ENCODE measurements at places on chromosomes 6 and 20.

DNA sequence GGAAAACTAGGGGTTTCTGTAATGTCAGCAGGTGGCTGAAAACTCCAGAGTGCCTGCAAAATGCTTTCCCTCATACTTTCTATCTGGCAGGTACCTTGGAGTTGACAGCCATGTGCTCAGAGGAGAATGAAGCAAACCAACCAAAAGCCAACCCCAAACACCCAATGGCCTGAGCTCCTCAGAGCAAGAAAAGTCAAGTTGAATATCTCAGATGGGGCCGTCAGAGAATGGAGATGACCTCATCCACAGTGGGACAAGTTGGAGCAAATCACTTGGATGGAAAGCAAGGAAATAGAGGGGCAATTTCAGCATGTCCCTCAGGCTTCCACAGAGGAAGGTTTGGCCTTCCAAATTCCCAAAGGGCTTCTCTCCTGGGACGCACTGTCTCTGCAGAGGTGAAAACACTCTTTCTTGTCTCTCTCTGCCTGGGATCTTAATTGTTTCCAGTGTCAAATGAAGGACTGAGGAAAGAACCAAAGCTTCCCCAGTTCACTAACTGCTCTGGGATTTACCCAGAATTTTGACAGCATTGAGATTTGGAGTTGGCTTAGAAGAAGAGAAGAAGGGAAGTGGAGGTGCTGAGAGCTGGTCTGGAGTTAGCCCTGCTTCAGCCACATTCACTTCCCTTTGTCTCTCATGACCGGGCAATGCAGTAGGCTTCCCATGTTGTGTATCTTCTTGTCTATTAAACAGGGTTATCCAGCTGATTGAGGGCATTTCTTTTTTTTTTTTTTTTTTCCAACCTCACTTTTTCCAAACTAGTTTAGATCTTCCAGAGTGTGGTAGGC, 42.2 kb downstream of the PRND start:
- DNase-seq, result no peak

GRCh38 chr20:19466206-19466928, 253.9 kb downstream of the SLC24A3 start:
- DNase-seq, result no peak

DNA sequence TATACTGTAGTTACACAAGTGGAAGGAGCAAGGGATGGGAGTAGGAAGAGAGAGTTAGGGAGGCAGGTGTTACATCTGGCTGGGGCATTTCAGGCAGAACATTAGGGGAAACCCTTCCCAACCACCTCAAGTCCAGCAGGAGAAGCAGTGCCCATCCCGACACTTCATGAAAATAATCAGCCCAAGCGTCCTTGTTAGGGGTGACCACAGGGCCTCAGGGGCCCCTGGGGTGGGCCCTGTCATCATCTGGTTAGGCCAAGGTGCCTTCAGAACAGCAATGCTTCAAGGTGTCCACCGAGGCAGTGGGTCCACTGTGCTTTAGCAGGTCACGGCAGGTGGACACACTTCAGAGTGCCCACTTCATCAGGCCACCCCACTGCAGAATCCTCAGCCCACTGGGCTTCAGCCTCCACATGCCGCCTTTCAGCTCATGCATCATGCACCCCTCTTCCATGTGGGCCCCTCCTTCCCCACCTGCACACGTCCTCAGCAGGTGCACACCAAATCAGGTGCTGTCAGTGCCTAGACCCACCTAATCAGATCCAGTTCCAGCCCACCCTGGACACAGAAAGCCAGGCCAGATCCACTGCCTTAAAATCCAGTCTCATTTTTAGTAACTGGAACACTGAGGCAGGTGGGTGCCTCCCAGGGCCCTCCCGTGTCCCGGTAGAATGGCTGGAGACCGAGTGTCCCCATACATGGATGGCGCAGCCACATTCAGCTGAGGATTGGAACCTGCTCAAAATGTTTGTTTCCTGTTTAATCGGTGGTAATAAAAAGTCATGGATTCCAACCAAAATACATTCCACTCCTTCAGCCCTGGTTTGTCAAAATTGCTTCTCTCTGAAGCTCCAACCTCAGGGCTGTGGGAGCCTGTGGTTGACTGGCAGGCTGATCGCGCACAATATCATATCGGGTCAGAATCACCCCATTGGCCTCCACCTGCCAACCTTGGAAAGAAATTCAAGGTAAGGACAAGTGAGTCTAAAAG, 99.5 kb downstream of the ANKRD60 start:
- no peak for DNase-seq

- no peak for DNase-seq
Observed at GRCh38 chr6:3229566-3230178, 2.2 kb upstream of the TUBB2B start.

GRCh38 chr6:37056439-37057127, 51.1 kb downstream of the FGD2 start:
- no peak for DNase-seq

DNA sequence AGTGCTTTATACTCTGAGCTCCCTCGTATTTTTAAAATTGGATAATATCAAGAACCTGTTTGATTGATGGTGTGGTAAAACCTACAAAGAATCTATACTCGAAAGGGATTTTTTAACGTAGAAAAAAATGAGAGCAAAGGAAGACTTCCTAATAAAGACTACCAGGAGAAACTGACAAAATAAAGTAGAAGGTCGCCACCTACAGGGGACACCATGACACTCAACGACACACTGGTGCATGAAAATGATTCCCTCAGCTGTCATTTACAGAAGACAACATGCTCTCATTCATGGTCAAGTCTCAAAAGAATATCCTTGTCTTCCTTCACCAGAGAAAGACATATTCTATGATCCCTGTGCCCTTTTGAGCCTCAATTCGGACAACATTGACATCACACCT, 10.1 kb upstream of the NHSL1 start:
- no peak for DNase-seq

DNA sequence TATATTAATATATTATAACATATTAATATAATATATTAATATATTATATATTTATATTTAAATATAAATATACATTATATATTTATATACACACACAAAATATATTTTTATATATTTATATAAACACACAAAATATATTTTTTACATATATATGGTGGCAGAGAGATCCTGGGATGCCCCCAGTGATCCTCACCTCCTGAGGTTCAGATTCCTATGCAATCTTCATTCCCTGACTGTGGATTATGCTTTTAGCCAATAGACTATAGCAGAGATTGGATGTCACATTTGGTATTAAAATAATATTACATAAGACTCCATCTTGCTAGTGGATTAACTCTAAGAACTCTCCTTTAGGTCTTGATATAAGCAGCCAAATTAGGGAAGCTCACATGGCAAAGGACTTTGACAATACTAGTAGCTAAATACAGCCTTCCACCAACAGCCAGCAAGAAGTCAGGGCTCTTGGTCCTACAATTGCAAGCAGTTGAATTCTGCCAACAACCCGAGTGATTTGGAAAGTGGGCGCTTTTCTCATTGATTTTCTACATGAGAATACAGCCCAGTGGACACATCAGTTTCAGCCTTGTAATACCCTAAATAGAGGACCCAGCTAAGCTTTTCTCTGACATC, 681.0 kb downstream of the C6orf118 start:
- no peak for DNase-seq

- no peak for DNase-seq
Observed at GRCh38 chr6:110048221-110048875, 70.2 kb downstream of the GPR6 start.

- DNase-seq, result no peak
Observed at GRCh38 chr20:39568109-39568508, 606.0 kb downstream of the DHX35 start.

GRCh38 chr6:158803733-158804143, 15.4 kb downstream of the EZR start:
- no peak for DNase-seq

DNA sequence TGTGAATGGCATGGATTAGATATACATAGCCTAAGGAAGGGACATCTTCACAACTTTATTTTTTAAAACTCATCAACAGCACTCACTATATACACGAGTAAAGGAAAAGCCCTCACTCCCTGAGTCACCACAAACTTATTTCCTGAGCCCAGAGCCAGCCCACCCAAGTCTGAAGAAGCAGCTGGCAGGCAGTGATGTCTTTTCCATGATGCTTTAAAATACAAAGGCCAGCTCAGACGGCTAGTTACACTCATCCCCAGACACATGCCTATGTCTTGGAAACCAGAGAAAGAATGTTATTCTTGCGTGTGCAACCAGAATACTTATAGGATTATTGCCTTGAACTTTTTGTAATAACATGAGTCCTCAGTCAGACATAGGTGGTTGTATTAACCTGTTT, 114.4 kb downstream of the ADGRG6 start:
- DNase-seq, result no peak

DNA sequence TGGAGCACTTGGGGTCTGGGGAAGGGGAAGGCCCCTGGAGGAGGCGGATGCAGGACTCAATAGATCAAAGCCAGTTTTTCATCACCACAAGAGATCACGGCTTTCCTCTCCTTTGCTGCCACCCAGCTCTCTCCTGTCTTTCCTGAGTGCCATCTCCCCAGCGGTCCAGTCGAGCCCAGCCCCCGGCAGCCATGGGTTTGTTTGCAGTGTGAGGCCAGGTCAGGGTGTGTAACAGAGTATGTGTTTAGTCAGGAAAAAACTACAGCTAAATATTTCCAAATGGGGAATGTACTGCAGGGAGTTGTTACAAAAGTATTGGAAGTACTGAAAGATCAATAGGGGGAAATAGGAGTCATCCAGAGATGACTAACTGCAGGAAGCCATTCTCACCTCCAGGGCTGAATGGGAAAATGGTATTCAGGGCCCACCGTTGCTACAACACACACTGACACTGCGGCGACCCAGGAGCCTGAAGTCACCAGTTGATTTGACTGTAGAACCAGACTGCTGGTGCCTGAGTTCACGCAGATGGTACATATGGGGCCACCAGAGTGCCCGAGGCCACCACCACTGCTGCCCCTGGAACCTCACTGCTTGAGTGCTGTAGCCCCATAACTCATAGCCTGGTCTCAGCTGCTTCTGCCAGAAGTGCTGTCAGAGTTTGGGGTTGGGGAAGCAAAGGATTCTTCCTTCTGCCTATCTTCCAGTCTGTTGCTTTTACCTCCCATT, 23.6 kb upstream of the FANCE start:
- no peak for DNase-seq

- DNase-seq, result no peak
Observed at GRCh38 chr6:142648036-142648451, 296.9 kb downstream of the HIVEP2 start.

- DNase-seq, result no peak
Observed at GRCh38 chr20:36336204-36336603, 30.1 kb downstream of the DLGAP4 start.

DNA sequence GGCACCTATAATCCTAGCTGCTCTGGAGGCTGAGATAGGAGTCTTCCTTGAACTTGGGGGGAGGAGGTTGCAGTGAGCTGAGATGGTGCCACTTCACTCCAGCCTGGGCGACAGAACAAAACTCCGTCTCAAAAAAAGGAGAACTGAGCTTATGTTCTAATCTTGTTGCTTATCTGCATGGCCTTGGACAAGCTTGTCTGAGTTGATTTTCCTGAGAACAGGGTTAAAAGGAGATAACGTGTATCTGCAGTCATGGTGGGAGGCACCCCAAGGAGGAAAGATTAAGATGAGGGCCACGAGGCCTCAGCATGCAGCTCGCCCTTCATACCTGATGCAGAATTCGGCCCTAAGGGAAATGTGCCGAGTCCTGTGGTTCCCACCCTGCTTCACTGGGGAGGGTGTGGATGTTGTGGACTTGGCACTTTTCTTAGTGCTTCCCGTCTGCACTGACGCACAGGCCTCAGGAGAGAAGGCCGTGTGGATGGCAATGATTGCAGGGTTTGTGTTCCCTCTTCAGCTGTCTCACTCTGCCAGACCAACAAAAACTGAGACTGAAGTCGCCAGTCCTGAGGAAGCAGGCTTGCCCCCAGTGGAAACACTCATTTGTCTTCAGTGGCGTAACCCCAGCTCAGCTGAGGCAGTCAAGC, 56.3 kb downstream of the EZR start:
- DNase-seq, result no peak

DNA sequence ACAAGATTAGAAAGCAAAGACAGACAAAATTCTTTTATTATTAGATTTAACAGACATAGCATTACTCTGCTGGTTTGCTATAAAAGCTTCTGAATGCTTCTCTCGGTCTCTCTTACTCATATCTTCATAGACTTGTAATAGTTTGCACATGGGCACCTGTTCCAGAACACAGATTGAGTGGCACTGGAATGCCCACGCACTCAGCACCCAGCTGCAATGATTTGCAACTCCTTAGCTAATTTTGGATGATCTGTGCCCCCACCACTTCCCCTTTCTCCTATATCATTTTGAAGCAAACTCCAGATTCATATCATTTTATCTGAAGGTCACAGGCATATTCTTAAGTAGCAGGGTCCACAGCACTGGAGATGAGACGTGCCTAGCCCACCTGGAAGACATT, 148.8 kb downstream of the CFAP61 start:
- DNase-seq, result no peak

DNA sequence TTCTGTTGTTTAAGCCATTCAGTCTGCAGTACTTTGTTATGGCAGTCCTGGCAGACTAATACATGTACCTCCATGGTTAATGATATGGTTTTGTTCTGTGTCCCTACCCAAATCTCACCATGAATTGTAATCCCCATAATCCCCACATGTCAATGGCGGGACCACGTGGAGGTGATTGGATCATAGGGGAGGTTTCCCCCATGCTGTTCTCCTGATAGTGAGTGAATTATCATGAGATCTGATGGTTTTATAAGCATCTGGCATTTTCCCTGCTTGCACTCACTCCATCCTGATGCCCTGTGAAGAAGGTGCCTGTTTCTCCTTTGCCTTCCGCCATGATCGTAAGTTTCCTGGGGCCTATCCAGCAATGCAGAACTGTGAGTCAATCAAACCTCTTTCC, 57.5 kb upstream of the NT5E start:
- no peak for DNase-seq

DNA sequence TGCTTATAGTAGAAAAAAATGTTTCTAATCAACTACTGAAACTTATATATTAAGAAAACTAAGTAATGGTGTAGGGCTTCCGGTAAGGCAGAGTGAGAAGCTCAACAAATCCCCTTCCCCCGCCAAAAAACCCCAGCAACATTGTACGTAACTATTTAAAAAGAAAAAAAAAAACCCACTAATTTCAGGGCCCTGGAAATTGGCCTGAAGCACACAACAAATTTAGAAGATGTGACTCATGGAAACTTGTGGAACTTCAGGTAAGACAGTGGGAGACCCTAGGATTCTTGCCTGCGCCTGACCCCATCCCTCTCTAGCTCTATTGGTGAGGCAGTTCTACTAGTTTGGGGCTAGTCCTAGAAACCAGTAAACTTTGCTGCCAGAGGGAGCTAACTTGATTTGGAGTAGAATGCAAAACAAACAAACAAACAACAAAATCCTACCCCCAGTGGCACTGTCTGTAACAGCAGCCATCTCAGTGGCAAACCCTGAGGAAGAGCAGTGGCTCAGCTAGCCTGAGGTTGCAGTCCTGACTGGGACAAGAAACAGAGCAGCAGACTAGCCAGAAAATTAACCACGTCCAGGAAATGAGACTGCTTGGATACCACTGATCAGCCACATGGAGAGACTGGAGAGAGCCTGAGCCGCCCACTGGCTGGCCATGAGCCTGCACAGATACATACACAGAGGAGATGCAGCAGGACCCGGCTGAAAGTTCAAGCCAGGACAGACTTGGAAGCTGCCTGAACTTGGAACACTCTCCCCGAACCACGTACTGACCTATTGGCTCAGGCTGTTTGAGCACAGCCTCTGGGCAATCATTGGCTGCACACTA, 135.1 kb downstream of the TBXT start:
- DNase-seq, result no peak

Measured in stimulated activated CD8-positive, alpha-beta memory T cell treated with anti-CD3 and anti-CD28 coated beads, Interleukin-15, amount 100 ng/mL, for 48 hours (primary cell).